ENCODE measurements at places on chromosomes 1 and 21.
A peak's percentile ranks its signal among the peaks of the same experiment; 100 is the strongest.

- ATAC-seq = no peak
These were observed 10.9 kb downstream of the OR14I1 start for GRCh38 chr1:248691567-248692155.

- ATAC-seq = no peak
These were observed 204.8 kb downstream of the FCRL5 start for GRCh38 chr1:157347506-157347905.

GRCh38 chr21:45261093-45261492, 26.6 kb downstream of the POFUT2 start:
- ATAC-seq = no peak

DNA sequence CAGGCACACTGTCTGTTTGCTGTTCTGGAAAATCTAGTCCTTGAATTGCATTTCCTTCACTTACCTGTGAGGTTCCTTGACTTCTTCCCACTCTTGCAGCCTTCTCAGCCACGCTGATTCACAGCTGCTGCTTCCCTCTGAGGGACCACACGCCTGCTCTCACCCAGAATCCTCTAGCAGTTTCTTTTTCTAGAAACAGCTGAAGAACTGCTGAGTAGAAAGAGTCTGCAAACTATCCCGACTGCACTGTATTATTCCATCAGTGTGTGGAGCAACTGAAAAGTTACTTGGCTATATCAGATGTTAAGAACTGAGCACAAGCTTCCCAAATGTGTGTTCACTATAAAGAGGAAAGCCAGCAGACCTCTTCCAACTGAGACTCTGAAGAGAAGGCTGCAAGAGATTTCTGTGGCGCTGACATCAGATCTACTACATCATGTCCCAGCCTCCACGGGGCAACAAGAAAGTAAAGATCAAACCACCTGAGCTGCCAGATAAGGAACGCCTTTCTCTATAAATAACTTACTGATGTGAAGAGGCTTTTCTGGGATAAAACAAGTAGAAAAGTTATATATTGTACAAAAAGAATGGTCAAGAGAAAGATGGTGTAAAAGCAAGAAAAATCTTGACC, 226.6 kb downstream of the RERE start:
- no peak for ATAC-seq

- ATAC-seq = peak; percentile 42
These were observed 532 bp downstream of the RALGPS2 start for GRCh38 chr1:178725466-178726086.

DNA sequence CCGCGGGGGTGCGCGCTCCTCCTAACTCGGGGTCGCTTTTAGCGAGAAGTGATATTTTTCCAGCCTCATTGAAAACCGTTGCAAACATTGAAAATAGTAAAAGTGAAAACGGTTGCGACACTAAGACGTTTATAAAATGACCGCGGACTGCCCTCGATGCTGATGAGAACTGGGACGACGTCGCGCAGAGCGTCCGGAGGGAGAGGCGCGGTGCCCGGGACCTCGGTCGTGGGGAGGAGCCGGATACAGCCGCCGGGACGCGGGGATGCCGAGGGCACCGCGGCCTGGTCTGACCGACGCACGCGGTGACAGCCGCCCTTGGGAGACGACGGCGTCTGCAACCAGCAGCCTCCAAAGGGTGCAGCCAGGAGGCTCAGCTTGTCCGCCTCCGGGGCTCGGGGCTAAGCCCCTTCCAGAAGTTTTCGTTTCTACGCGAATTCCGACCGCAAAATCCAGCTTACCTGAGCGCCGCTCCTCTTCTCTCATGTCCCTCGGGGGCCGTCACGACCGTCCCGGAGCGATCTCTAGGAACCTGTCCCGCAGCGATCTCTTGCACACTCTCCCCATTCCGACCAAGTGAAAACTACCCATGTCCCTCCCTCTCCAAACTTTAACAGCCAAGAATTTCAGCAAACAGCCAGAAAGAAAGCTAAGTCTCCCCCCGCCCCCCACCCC, 144.4 kb upstream of the ETS2 start:
- ATAC-seq = no peak

- ATAC-seq = no peak
These were observed 500.5 kb downstream of the SETD4 start for GRCh38 chr21:35559829-35560225.

- ATAC-seq = no peak
These were observed 359.8 kb downstream of the LTN1 start for GRCh38 chr21:28632755-28633408.

DNA sequence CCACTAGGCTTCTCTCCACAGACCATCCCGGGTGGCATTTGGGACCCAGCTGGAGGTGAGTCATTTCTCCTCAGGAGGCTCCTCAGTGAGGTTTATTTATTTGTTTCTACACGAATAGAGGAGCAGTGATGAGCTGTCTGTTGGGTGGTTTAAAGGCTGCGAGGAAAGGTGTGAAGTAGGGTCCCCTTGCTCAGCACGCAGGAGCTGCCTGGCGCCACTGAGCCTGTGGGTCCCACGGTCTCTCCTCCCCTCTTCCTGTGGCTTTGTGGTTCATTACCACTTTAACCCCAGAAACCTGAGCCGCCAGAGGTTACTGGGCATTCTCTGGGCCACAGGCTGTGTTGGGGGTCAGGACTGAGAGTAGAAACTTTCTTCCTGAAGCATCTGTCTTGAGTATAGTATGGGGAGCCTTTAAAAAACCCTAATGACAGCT, 39.9 kb downstream of the IL6R start:
- peak; percentile 51 for ATAC-seq

DNA sequence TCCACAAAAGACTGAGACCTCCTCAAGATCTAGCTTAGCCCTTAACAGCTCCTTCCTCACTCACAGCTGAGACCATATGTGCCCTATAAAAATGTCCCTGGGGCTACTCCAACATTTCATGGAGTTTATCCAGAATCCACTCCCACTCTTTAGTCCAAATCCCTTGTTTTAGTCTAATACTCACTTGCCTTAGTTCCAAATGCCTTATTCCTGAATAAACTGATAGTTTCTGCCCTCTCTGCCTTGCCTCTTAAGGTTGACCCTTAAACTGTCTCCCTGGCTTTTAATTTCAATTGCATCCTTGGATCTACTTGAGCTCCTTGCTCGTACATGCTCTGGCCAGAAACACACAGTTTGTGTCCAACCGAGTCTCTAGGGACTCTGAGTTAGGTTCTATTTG, 47.3 kb upstream of the LYPLAL1 start:
- no peak for ATAC-seq

- ATAC-seq = no peak
These were observed 641 bp upstream of the ZBTB21 start for GRCh38 chr21:42010507-42011495.
